ENCODE measurements at places on chromosomes 1 and 21.

- DNase-seq = peak; percentile 57
Measured at GRCh38 chr1:211648980-211649934, 26.2 kb downstream of the NEK2 start.

GRCh38 chr1:22236166-22236565, 93.3 kb upstream of the WNT4 start:
- DNase-seq = peak; percentile 58

DNA sequence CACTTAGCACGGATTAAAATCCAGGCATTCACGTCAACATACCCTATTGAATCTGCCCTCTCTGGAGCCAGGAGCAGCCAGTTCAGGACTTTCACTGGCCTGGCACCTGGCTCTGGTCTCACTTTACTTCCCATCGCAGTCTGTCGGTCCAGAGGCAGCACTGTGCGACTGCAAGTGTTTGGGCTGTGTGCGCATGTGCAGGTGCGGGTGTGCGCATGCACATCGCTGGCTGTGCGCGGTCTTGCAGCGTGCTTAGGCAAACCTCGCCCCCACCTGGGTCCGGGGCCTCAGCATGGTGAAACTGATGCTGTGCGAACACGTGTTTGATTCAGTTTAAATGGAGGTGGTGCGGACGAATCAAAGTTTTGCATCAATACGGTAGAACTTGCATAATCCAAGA, 38.0 kb downstream of the ATF3 start:
- DNase-seq = no peak

DNA sequence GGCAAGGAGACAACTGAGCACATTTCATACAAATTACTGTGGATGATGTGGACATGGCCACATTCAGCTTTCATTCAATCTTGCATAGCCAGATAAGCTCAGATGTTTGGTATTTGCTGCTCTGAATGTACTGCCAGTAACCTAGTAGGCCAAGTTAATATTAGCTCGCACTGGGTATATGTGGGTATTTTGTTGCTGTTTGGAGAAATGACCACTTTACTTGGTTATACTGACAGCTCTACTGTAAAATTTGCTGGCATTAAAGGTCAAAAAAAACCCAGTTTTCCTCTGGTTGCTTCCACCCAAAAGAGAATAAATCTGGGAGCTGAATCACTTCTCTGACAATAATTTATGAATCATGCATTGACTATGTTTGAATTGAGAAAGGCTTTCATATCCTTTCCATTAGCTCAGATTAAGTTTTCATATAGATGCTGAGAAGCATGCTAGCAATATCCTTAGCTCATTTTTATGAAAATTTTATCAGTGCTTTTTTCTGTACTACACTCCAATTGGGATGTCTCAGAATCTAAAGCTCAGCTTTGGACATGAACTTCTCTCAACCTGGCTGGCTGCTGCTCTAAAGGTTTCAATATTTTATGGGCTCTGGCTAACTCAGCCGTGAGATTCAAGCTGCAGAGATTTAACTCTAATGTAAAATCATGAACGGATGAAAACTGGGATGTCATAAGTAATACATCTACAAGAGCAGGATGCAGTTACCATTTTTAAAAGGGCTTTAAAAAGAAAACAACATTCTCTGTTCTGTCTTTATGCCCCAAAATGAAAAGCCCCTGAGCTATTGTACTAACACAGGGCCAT, 330.0 kb downstream of the BARHL2 start:
- DNase-seq = no peak

DNA sequence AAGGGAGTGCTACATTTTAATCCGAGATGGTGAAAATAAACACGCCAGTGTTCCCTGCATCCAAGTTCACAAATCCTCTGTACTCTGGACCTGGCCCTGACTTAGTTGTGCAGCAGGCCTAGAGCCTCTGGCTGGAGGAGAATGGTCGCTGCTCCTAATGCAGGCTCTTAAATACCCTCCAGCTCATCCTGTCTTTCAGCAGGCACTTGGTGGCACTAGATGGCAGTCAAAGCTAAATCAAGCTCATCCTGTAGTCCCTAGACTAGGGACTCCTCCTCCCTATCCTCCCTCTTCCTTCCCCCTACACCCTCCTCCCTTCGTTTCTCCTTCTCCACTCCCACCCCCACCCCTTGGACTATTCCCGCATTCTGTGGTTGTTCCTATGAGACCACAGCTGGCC, 41.6 kb upstream of the MTR start:
- no peak for DNase-seq

- no peak for DNase-seq
Measured at GRCh38 chr1:76942549-76942948, 75.3 kb downstream of the ST6GALNAC5 start.

DNA sequence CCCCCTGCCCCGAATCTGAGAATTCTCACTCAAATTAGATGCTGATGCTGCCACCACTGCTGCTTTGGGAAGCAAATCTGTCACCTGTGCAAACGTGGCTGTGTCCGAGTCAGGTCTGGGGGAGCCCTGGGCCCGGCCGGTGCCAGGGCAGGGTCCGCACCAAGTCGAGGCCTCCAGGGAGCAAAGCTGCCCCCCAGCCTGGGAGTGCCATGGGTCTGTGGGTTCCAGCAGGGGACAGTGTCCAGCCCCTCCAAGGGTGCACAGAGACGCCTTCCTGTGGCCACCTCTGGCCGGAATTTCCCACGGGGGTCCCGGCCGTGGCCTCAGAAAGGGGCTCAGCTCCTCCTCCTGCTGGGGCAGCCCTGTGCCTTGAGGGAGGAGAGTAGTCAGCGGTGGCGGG, 27.7 kb upstream of the TTLL10 start:
- no peak for DNase-seq

DNA sequence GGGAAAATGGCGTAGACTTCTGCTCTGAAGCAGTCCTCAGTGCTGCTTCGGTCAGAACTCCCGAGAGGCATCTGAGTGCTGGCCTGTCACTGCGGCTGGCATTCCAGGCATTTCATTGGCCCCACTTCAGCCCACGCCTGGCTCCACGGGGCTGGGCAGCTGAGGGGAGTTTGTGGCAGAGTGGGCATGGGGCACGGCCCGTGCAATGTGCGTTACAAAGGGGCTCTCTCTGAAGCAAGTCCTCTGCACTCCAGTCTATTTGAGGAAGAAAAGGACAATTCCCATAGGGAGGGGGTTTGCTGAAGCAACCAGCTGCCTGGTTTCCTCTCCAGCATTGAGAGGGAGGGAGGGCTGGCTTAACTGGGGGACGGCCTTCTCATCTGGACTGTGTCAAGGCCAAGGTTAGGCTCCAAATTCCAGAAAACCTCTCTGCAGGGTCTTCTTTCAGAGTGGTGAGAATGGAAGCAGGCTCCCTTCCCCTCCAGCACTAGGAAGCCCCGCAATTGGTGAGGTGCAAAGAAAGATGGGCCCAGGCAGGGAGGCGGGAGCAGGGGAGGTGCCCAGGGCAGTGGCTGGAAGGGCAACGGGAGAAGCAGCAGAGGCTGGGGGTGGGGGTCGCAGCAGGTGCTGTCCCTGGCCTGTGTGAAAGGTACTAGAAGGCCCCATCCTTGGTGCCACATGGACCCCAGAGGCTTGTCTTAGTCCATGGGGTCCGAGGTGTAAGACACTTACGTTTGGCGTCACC, 21.1 kb upstream of the GPR157 start:
- no peak for DNase-seq

DNA sequence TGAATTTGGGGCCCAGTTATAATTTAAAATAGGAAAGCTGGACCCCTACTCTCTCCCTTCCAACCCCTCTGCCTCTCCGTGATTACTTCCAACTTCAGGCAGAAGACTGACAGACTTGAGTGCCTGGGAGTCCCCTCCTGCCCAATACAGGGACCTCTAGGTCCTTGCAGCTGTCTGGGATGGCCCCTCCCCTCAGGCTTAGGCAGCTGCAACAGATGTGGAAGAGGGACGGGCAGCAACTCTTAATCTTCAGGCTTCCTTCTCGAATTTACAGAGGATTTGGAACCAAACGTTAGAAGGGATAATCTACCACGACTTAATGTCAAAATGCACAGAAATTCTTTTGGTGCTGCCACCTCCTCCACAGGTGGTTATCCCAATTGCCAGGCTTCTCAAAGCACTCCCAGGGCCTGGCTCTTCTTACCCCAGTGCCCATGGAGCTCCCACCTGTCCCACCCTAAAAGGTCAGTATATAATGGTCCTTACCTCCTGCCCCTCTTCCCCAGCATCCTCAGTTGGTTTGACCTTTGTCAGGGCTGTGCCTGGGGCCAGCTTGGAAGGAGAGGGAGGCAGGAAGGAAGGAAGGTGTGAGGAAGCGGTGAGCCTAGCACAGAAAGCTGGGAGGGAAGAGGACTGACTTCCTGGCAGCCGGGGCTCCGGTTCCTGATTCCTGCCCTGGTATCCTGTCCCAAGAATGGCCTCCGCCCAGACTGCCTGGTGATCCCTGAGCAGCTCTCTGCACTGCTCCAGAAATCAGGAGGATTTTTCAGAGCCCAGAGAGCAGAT, 2.8 kb downstream of the PEA15 start:
- no peak for DNase-seq

- no peak for DNase-seq
Measured at GRCh38 chr1:59061876-59062275, 235.0 kb upstream of the FGGY start.

- DNase-seq = no peak
Measured at GRCh38 chr1:217881131-217881543, 250.0 kb downstream of the SPATA17 start.

DNA sequence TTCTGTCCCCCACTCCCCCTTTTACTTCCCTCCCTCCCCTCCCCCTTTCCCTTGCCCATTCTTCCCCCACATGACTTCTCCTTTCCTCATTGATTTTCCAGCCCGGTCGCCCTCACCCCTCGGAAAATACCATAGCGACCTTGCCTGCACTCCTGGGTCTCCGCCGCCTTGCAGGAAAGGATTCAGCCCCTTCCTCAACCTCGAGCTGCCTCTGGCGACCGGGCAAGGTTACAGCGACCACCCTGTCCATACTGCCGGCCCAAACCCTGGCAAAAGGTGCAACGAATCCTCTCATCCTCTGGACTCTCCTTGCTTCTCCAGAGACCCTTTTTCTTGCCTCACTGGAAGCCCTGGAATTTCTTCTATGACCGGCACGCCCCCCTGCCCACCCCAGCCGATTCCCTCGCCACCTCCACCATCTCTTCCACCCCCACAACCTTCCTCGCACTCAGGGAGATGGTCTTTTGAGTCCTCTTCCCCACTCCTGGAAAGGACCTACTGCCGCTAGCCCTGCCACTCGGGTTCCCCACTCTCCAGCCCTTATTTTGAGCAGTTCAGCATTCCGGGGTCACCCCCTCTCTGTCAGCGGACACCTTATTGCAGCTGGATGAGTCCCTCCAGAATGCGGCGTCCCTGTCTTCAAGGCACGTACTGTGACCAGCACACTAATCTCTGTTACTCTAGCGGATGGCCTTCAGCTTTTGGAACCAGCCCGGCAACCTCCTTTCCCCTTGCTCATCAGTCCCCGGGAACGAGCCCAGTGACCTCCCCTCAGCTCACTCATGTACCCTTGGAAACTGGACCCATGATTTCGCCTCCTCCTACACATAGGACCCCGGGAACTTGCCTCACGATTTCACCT, 846 bp downstream of the NSUN4 start:
- DNase-seq = no peak

GRCh38 chr1:31762323-31762722, 1.8 kb downstream of the ADGRB2 start:
- no peak for DNase-seq

DNA sequence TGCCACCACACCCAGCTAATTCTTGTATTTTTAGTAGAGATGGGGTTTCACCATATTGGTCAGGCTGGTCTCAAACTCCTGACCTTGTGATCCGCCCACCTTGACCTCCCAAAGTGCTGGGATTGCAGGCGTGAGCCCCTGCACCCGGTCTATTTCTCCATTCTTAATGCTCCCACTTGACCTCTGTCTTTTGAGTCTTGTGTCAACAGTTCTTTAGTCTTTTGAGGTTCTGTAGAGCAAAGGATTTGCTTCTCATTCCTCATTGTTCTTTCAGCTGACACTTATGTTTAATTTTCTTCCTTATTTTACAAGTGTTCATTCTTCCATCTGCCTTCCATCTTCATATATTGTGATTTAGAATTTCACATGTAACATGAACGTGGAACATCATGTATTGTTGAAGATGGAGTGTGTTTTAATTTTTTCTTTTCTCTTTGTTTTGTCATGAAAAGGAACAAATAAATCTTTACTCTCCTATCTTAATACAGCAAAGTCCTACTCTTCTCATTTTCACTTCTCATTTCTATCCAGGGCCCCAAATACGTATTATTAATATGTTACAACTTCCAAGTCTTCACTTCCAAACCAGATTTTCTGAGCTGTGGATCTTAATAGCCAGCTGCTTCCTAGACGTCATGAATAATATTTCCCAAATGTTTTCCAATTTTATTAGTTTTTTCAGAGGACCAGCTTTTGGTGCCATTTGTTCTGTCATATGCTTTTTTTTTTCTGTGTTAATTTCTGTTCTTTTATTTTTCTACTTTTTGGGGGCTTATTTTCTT, 16.9 kb downstream of the MTF2 start:
- no peak for DNase-seq

DNA sequence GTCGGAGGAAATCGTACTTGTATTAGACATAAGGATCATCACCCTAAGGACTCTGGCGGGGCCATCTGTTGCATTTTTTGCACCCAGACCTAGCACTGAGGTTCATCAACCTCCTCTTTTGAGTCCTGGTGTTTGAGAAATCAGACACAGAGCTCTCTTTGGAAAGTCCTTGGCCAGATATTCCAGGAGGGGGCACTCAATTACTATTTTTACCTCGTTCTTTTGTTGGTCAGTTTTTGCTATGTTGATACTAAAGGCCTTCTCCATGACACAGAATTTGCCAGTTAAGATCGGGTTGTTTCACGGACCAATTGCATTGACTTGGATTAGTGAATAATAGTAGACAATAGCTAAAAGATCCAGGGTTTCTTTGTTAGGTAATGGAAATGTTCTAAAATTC, 711.2 kb downstream of the KCNT2 start:
- DNase-seq = no peak

DNA sequence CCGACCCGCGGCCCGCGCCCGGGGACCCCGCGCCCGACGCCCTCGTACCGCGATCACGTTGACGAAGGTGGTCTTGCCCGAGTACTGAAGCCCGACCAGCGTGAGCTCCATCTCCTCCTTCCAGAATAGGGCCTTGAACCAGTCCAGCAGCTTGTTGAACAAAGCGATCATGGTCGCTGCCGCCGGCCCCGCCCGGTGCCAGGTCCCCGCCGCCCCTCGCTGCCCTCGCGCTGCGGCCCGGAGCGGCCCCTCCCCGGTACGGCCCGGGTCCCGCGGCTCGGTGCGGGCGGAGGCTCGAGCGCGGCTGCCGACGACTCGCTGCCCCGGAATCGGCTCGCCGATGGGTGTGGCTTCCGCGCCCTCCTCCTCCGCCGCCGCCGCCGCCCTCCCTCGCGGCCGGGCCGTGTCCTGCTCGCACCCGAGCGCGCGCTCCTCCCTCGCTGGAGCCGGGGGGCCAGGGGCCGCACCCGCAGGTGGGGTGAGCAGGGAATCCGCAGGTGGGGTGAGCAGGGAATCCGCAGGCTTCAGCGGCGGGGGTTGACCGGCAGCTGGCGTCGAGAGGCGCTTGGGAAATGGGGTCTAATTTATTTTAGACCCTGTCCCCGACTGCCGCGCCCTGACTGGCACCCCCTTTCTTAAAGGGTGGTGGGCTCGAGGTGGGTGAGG, at the start of gene ARL8A:
Gene ARL8A (minus strand): TSS at position 336 of the 666 bp plus-strand sequence. CDS start 165 bp downstream, at position 171.
- peak; percentile 55 for DNase-seq
